Activated CD8-positive, alpha-beta memory T cell treated with anti-CD3 and anti-CD28 coated beads for 1 hour (primary cell): ENCODE measurements at places on chromosomes 12 and 14.

GRCh38 chr14:99679111-99679510 lies 5.0 kb upstream of the CYP46A1 start:
- no peak for DNase-seq

DNA sequence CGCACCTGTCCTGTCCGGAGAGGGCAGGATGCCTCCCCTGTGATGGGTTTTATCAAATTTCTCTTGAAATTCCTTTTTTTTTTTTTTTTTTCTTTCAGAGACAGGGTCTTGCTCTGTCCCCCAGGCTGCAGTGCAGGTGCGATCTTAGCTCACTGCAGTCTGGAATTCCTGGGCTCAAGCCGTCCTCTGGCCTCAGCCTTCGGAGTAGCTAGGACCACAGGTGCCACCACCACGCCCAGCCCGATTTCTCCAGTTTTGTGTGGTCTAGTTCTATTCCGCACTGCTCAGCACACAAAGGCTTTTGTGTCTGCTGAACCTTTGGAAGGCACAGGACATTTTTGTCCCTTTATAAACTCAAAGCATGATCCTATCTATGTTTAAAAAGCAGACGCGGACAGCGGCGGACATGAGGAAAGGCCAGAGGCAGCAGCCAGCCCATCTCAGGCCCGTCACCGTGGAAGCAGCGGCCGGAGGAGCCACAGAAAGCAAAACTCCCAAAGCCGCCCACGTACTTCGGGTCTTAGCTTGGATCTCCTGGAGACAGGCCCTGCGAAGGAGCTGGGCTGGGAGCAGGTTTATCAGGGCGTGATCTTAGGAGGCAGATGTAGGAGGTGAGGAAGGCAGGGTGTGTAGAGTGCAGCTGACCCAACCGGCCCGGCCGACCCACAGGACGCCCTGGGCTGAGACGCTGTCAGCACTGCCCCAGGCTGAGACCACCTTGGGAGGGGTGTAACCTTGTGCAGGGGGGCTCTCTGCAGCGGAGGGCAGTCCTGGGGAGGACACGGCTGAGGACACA lies 30.9 kb upstream of the FBRSL1 start:
- DNase-seq, result no peak

- DNase-seq, result no peak
Measured at GRCh38 chr14:22952418-22952817, 4.5 kb downstream of the HAUS4 start.

DNA sequence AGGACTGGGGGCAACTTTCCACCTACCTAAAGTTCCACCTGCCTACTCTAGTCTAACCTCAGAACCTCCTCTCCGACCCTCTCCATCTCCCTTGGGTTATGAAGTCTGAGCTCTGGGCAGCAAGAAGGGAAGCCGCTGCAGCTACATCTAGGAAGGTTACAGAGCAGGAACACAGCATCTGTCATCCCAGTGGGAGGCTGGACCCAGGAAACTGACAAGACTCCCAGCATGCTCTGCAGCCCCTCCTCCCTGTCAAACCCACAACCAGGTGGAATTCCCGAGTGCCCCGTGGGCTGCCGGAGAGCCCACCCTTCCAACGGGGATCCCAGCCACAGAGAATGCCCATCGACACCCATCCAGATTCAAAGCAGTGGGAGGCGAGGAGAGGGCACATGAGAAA lies 2.1 kb downstream of the TESC start:
- no peak for DNase-seq

- no peak for DNase-seq
Measured at GRCh38 chr14:76686646-76687045, 74.6 kb upstream of the VASH1 start.

DNA sequence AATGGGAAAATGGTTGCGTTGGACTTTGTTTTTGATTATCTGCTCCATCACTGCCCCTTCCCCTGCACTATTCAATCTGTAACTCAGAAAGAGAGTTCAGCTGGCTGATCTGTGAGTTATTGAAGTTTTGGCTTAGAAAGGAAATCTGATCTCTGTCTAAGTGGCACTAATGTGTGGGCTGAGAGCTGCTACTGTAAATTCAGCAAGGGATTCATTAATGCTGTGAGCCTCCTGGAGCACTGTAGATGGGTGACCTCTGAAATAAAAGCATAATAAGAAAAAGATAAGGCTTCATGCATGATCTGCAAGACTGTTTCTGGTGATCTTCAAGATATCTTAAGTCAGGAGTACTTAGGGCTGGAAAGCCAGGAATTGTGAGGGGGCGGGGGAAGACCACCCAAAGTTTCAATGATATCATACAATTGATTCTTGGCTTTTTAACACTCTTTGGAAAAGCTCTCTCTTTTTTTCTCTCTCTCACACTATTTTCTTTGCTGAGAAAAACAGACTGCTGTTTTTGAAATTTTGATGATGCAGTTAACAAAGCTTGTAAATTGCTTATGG lies 101.1 kb downstream of the C12orf75 start:
- DNase-seq, result no peak

GRCh38 chr12:12474471-12474928 lies 88.2 kb downstream of the DUSP16 start:
- DNase-seq, result no peak

GRCh38 chr12:47576289-47576945 lies 129.4 kb downstream of the RPAP3 start:
- DNase-seq, result no peak

- DNase-seq, result no peak
Measured at GRCh38 chr14:74829251-74829650, 46.7 kb downstream of the PROX2 start.

GRCh38 chr12:66279123-66279712 lies 23.1 kb upstream of the HELB start:
- DNase-seq, result no peak
